Brain microvascular endothelial cell (primary cell): ENCODE measurements at places on chromosomes 1 and 21.

- no peak for DNase-seq
These were observed 47.2 kb upstream of the ST6GALNAC3 start for GRCh38 chr1:76027341-76027740.

DNA sequence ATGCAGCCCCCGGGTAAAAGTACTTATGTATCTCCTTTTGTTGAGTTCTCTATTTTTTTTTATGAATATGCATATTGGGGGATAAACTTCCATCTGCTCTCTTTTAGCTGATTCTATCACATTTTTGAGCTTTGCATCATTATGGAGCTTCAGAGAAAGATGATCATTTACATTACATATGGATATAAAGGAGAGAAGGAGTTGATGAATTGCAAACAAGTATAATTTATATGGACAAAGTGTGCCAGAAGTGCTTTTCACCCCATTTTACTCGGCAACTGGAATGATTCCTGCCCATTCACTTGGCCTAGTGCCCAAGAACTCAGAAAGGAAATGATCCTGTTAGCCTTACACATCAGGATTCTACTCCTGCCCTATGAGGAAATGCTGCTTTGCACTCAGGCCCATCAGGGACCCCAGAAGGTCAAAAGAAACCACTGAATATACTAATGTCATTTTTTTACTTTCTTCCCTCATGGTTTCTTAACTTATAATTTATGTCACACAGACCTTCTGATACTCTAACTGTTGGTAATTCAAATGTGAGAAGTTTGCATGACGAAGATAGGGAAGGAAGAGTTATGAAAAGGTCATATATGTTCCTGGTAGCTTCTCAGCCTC lies 65.6 kb downstream of the SAMSN1 start:
- no peak for DNase-seq

GRCh38 chr21:33977017-33977720 lies 61.6 kb upstream of the ATP5PO start:
- no peak for DNase-seq

DNA sequence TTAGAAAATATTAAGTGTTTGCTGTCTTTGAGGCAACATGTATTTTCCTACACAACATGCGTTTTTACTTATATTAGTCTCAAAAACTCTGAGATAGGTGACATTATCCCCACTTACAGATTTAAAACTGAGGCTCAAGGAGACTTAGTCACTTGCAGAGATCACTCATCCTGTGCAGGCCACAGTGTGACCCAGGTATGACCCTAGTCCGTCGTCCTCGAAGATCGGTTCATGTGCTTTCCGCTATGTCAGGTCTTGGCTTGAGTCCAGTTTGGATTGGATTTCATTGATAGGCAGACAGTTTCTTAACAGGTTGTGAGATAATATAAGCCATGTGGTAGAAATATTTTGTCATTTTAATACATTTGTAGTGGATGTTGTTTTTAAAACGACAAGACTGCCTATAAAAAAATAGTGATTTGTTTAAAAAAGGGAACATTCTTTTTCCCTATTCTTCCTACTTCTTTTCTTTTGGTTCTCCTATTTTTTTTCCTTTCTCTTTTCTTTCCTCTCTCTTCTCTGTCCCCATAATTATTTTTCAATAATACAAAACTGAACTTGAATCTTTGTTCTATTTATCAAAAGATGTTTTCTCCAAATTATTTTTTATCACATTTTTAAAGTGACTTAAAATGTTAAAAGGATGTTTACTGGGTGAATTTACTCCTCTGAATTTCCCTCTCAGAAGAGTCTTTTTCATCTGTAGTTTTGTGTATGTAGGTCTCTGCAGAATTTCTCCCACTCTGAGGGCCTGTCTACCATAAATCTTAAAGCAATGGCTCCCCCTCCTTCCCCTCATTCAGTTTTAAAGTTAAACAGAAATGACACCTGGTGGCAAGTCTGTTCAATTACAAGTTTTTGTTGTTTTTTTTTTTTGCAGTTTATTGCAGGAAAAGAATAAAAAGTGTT lies 81.8 kb downstream of the PHTF1 start:
- peak; percentile 86 for DNase-seq

GRCh38 chr1:162003061-162003829 lies 20.4 kb downstream of the OLFML2B start:
- peak; percentile 93 for DNase-seq

DNA sequence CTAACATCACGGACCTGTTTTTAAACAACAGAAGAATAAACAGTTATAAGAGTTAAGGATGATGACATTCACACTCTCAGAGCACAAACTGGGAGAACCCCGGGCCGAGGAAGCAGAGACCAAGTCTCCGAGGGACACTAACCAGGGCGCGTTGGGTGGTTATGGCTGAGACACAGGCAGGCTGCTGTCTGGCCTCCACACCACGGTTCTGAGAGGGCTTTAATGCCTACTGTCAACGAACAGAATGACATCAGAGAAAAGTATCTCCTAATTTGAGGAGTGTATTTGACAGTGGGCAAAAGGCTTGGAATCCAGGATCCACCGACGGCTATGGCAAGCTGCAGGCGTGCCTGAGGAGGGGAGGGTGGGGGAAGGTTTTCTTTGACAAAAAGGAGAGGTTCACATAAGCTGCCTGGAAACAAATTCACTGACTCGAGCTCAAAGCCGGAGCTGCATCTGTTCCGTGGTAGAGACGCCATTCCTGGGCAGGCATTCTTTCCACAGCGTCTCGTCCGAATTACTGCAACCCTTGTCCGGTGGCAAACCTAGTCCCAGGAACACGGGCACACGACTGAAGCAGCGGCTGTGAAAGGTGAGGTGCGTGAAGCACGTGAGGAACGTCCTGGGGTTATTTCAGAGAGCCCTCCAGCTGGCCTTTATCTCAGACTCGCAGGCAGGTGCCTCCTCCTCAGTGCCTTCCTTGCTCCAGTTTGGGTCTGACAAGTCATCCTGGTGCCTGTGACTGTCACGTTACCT lies 9.4 kb downstream of the POFUT2 start:
- no peak for DNase-seq

- no peak for DNase-seq
These were observed 116.7 kb downstream of the FASLG start for GRCh38 chr1:172775606-172776005.

DNA sequence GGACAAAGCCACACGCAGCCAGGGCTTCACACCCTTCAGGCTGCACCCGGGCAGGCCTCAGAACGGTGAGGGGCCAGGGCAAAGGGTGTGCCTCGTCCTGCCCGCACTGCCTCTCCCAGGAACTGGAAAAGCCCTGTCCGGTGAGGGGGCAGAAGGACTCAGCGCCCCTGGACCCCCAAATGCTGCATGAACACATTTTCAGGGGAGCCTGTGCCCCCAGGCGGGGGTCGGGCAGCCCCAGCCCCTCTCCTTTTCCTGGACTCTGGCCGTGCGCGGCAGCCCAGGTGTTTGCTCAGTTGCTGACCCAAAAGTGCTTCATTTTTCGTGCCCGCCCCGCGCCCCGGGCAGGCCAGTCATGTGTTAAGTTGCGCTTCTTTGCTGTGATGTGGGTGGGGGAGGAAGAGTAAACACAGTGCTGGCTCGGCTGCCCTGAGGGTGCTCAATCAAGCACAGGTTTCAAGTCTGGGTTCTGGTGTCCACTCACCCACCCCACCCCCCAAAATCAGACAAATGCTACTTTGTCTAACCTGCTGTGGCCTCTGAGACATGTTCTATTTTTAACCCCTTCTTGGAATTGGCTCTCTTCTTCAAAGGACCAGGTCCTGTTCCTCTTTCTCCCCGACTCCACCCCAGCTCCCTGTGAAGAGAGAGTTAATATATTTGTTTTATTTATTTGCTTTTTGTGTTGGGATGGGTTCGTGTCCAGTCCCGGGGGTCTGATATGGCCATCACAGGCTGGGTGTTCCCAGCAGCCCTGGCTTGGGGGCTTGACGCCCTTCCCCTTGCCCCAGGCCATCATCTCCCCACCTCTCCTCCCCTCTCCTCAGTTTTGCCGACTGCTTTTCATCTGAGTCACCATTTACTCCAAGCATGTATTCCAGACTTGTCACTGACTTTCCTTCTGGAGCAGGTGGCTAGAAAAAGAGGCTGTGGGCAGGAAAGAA lies 8.1 kb downstream of the PSRC1 start:
- DNase-seq: no peak

DNA sequence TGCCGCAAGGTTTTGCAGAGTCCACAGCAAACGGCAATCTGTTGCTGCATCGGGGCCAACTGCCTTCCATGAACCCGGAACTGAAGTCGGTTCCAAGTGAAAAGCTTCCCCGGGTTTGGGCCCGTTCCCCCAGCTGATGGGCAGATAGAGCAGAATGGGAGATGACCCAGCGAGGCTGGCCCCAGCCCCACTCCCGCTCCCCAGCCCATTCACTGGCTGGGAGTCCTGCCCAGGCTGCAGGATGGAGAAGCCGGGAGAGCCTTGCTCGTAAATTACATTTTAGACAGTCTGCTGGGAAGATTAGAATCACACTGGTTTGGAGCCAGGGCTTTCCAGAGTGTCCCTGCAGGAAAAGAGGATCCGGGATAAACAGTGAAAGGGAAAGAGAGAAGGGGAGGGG lies 31.6 kb upstream of the PAX7 start:
- DNase-seq: no peak

- DNase-seq: peak; percentile 82
These were observed 161.6 kb downstream of the LRRC40 start for GRCh38 chr1:70043804-70044203.

- no peak for DNase-seq
These were observed 63.9 kb downstream of the CSMD2 start for GRCh38 chr1:34101151-34101550.

GRCh38 chr1:75614399-75614756 lies 3.5 kb upstream of the SLC44A5 start:
- no peak for DNase-seq

- DNase-seq: no peak
These were observed 30.5 kb upstream of the COA6 start for GRCh38 chr1:234342774-234343173.
